ENCODE measurements at places on chromosomes 2 and 18.
A peak's percentile ranks its signal among the peaks of the same experiment; 100 is the strongest.

- peak; percentile 9 for DNase-seq
Measured at GRCh38 chr2:108215794-108216211, 24.0 kb upstream of the SULT1C3 start.

DNA sequence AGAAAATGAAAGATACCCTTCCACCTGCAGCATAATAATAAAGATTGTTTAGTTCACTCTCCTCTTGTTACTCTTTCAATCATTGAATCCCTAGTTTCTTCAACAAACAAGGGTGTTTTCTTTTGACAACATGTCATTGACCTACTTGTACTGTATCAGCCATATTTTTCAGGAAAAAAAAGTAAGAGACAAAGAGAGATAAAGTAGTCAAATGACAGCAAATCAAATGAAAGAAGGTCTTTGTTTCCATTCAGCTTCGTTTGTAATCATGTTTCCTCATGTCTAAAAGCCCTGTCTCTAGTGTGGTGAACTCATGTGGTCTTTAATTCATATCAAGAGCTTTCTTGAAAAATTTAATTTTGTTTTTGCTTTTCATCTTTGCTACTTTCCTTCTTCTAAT, 557.8 kb upstream of the LRATD1 start:
- no peak for DNase-seq

DNA sequence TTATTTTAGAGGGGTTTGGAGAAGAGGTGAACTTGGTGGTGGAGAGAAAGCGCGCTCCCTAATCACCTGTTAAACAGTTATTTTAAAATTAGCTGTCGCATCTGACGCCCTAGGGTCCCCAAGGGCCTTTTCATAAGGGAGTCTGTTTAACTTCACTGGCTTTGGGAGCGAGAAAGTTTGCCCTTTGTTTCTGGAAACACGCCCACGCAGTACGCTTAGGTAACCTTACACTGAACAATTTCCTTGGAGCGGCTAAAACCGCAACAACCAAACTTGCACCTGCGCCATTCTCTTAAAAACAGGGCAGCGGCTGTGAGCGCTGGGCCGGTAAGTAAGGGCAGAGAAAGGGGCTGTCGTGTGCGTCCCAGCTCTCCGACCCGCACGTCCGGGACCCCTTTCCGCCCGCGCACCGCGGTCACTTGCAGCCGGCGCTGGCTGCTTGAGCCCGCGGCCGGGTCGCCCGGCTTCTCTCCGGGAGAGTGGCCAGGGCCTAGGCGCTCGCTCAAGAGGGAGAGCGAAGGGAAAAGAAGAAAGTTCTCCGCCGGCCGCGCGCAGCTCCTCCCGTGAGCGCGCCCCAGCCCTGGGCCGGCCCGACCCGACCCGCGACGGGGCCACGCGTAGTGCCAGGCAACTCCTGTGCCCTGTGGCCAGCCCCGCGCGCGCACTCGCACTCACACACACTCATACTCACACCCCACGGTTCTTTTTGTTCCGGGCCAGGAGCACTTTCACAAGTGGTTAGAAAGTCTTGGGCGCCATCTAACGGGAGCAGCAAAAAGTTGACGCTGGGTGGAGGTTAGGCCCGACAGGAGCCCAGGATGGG, 19.2 kb downstream of the POU3F3 start:
- peak; percentile 50 for DNase-seq

- DNase-seq, result no peak
Measured at GRCh38 chr2:95357717-95358280, 44.7 kb upstream of the FAHD2A start.

- DNase-seq, result no peak
Measured at GRCh38 chr2:215466097-215466909, 30.4 kb upstream of the FN1 start.

DNA sequence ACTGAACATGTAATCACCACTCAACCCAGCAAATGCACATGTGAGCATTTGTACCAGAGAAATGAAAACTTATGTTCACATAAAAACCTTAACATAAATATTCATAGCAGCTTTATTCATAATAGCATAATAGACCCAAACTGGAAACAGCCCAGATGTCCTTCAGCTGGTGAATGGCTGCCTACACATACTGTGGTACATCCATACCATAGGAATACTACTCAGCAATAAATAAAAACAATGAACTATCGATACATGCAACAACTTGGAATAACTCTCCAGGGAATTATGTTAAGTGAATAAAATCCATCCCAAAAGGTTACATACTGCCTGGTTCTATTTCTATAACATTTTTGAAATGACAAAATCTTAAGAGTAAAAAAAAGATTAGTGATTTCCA, 140.0 kb downstream of the AGPS start:
- no peak for DNase-seq

- no peak for DNase-seq
Measured at GRCh38 chr18:677951-678381, 20.5 kb downstream of the TYMS start.

GRCh38 chr2:1868683-1869141, 124.4 kb upstream of the PXDN start:
- DNase-seq, result peak; percentile 7

DNA sequence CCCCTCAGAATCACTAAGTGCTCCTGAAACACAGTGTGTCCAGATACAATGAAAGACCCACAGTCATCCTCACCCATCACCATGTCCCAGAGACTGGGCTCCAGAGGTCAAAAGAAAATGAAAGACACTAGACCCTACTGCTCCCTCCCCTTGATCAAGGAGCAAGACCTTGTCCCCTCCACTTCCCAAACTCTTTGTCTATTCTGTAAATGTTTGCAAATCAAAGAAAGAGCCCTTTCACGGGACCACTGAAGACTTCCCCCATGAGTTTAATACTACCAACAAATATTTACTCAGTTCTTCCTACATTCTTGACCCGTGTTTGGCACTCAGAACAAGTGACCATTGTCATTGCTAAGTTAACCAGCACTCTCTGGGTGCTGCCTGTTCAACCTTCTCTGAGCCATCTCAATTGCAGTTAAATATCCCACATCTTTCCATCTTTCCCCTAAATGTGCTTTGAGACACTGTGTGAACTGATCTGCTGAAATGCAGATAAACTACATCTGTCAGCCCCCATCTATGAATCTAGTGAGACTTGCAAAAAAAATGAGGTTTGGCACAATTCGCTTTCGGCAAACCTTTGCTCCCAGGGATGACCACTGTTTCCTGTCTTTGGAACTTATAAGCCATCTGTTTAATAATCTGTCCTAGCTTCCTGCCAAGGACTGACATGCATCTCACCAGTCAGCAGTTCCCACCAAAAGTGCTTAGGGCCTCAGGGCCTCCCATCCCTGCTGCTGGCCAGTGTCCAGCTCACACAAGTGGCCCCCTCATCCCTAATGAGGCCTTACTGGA, 170.3 kb downstream of the GFPT1 start:
- no peak for DNase-seq

DNA sequence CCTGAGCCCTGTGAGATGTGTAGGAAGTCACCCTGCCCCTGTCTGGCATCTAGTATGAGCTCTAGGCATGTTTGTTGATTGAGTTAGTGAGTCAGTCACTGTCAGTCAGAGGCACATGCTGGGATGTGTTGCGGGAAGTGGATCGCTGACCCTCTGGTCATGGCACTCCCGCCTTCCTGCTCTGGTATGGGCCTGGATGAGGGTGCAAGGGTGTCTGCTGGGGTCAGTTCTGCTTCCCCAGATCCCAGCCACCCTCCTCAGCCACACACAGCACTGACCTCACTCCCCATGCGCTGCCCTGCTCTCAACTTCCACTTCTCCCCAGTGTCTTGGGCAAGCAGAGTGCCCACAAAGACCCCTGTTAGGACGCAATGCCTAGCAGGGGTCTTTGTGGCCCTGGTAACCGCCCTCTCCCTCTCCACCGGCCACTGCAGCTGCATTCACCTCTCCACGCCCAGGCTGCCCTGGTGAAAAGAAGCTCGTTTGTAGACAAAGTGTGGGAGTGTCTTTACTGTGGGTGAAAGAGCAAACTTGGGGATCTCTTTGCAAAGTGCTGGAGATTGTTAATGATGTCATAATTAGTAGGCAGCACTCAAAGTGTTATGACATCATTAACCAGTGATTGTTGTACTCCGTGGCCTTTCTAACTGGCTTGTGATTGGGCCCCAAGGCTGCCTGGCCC, 252.1 kb downstream of the LDLRAD4 start:
- no peak for DNase-seq

- no peak for DNase-seq
Measured at GRCh38 chr2:41877114-41877678, 170.6 kb upstream of the PKDCC start.

- DNase-seq, result no peak
Measured at GRCh38 chr18:3015851-3016250, 2.9 kb upstream of the LPIN2 start.

- no peak for DNase-seq
Measured at GRCh38 chr18:9643549-9643948, 29.2 kb upstream of the PPP4R1 start.

GRCh38 chr2:180947208-180947689, 33.2 kb upstream of the UBE2E3 start:
- DNase-seq, result no peak

Measured in NCI-H2081 (cell line).